Activated CD4-positive, alpha-beta T cell treated with anti-CD3 and anti-CD28 coated beads, Interleukin-2, amount 50 U/mL, for 24 hours (primary cell): ENCODE measurements at places on chromosomes 3 and 15.

- DNase-seq, result no peak
These were observed at the start of gene LRRN1 for GRCh38 chr3:3799173-3800079. LRRN1 (plus strand) TSS chr3:3799431; CDS start chr3:3844642, 45,211 bp downstream.

- DNase-seq, result no peak
These were observed 16.2 kb downstream of the ZNF148 start for GRCh38 chr3:125358923-125359322.

GRCh38 chr3:86708893-86709292, 282.1 kb downstream of the VGLL3 start:
- DNase-seq, result no peak

DNA sequence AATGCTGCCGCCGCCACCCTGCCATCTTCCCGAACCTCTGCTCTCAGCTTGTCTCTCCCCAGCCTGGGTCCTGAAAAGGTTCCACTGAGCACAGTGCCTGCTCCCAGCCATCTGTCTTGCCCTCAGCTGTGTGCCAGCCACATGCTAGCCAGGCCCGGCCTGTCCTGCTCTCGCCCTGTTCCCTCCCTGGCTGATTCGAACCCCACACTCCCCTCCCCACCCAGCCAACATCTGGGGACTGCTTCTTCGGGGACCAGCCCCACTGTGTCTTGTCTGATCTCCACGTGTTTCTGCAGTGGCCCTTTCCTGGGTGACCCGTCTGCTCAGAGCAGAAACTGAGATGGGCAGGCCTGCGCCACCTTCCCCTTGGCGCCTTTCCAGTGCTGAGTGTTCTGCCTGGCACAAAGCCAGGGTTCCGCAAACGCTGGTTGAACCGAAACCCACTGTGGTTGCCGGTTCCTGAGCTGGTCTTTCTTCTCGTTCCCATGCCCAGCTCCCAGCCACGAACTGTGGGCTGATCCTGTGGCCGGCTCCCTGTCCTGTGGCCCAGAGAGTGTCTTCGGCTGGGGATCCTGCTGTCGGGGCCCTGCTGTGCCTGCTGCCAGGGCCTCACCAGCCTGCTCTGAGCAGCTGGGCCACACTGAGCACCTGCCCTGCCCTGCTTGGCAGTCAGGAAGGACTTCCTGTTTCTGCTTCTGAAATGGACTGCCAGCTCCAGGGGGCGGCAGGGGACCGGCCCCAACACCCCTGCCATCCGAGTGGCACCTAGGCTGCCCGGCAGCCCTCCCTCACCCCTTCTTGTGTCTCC, 62.7 kb upstream of the KLF13 start:
- DNase-seq, result no peak

DNA sequence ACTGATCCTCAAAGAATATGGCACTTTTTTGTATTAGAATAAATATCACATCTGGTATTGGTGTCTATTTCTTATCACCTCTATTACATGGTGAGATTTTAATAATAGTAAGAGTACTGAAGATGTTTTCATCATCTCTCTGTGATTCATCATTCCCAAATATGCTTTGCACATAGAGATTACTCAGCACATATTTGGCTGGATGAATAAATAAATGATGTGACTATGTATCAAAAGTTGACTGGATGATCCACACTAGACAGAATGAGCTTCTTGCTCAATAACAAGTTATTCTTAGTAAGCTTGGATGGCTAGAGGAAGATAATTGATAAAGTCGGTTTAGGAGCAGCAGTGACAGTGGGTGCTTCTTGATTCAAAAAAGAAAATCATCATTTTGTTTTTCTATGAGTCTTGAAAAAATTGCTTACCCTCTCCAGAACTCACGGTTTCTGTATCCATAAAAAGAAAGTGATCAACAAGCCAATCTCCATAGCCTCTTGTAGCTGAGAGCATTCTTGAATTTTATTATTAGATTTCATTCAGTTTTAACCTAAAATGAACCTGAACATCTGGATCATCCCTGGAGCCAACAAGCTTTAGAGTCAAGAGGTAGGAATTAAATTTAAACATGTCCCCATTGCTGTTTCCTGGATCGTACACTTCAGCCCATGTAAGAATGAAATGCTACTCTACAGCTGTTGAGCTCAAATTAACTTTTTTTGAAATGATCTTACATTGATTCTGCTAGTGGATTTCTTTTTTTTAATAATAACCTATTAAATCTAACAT, 104.8 kb upstream of the OSTN start:
- DNase-seq, result no peak

DNA sequence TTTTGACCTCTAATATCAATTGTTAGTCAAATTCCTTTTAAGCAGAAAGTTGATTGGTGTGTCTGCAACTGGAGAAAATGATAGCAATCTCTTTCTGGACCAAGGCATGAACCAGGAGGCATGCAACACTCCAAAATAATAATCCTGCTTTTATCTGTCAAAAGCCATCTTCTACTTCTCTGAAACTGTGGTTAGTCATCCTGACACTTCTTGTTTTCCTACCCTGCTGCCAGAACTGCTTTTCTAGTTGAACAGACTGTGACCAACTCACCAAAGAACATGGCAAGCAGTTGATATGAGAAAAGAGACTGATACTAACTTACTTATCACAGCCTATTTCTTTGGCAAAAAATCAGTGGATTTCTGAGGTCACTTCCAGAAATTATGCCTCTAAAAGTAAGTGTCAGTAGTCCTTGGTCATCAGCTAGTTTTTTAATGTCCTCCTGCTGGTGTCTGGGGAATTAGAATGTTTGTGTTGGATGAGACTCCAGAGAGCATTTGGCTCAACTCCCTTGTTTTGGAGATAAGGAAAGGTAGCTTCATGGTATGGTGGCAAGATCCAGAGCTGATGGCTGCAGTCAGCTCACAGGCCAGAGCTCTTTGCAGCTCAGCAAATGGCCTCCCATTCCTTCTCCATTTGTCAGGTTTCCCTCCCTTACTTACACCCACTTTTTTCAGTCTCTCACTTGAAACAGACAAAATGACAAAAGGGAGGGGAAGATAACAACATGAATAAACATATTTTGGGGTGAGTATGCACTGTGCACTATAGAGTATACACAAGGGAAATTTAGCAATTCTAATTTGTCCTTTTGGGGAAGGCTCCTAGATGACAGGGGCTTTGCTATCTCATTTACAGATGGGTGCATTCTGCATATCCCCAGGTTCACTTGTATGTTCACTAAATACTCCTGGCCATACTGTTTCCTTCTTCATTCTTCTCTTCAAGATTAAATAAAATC, 7.0 kb downstream of the CRYGS start:
- no peak for DNase-seq

GRCh38 chr3:54760201-54760600, 167.7 kb downstream of the LRTM1 start:
- no peak for DNase-seq

DNA sequence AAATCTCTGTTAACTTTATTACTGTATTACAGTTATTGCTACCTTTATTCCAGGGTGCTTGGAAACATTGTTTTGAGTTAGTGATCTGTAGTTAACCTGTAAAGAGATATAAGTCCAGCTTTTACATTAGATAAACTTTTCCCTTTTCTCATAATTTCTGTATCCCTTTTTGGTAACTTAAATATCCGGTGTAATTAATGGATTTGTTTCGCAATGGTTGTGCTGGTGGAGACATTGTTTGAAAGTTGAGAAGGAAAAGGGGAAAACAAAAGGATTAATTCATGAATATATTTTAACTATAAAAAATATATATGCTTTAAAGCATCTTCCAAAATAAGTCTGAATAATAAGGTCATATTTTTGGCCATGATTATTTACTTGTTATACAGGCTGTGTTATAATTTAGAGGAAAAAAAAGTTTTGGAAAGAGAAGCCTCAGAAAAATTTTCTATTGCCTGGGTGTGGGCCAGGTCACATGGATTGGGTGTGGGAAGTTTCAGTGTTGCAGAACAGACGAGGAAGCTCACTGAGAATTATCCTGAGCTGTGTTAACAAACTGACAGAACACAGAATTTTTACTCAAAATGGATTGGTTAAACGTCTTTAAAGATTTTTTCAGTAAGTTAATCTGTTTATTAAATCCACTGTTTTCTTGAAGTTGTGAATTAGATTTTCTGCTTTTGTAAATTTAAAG, 27.7 kb upstream of the IL20RB start:
- no peak for DNase-seq

DNA sequence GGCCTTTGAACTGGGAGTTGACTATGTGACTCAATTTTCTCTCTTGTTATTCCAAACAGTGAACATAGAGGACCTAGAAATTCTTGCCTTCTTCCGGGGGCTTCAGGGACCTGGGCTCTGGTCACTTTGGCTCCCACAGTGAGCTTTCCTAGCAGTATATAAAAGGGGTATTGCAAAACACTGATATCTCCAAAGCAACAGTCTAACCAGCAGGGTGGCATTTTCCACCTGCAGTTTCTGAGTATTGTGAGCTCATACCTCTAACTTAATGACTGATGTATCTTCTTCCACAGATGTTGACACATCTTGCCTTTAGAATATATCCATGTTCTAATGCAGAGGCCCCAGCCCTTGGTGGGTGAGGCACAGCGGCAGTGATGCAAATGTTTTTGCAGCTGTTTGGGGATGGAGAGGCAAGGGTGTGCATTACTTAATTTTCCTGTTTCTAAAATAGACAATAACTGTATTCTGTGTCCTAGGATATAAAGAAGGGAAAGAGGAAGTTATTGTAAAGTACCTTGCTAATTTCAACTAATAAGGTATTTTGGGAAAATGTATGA, 45.7 kb upstream of the ADGRG7 start:
- DNase-seq, result no peak

GRCh38 chr3:60935709-60936108, 315.5 kb downstream of the FHIT start:
- DNase-seq, result no peak

- no peak for DNase-seq
These were observed 21.4 kb downstream of the FAH start for GRCh38 chr15:80174017-80174746.

DNA sequence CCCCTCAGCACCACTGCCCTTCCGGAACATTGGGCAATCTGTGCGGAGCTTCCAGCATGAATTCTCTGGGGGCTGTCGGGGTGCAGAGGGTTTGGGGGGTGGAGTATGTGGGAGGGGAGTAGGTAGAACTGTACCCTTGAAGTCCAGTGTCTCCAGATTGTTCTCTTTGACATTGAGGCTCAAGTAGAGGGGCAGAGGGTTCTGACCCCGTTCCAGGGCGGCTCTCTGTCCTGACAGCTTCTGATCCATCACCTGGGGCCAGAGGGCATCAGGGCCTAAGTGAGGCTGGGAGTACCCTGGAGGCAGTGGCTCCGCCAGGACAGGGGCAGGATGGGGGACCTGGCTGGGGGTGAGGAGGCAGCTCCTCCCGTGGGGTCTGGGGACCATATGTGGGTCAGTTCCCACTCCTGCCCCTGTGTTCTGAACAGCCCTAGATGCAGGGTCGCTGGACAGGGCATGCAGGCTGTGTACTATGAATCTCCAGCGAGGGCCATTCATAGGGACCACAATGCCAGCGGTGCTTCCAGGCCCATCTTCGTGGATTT, 22.1 kb downstream of the PLA2G4D start:
- no peak for DNase-seq

GRCh38 chr3:14915636-14916222, 31.7 kb upstream of the NR2C2 start:
- DNase-seq, result no peak

DNA sequence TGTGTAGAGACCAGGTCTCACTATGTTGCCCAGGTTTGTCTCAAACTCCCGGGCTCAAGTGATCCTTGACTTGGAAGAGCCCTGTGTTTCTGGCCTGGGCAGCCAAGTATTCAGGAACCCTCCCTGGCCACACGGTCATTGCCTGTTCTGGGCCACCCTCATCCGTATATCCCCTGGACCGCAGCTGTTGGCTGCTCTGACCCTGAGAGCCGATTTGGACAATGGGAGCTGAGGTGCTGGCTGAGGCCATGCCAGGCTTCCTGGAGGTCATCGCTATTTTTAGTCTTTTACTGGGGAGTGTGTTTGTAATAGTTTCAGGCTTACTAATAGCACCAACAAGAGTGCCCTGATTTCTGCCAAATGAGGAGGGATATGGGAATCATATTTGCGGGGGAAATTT, 60.7 kb downstream of the ADAMTS7 start:
- DNase-seq, result no peak

GRCh38 chr3:38521391-38521987, 25.3 kb downstream of the EXOG start:
- peak; percentile 13 for DNase-seq

DNA sequence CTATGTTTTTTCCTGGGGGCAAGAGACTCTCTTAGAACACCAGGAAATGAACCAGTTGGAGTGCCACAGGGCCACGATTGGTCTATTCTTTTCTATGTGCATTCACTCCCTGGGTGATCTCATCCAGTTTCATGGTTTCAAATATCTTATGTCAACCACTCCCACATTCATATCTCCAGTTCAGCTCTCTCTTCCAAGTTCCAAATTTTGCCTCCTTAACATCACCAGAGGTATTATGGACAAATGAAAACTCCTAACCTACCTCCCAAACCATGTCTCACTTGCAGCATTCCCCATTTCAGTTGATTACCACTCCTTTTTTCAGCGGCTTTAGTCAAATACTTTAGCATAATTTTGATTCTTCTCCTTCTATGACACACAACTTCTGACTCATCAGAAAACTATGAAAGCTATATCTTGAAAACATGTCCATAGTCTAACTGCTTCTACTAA, 203.1 kb upstream of the SEMA6D start:
- DNase-seq, result no peak

DNA sequence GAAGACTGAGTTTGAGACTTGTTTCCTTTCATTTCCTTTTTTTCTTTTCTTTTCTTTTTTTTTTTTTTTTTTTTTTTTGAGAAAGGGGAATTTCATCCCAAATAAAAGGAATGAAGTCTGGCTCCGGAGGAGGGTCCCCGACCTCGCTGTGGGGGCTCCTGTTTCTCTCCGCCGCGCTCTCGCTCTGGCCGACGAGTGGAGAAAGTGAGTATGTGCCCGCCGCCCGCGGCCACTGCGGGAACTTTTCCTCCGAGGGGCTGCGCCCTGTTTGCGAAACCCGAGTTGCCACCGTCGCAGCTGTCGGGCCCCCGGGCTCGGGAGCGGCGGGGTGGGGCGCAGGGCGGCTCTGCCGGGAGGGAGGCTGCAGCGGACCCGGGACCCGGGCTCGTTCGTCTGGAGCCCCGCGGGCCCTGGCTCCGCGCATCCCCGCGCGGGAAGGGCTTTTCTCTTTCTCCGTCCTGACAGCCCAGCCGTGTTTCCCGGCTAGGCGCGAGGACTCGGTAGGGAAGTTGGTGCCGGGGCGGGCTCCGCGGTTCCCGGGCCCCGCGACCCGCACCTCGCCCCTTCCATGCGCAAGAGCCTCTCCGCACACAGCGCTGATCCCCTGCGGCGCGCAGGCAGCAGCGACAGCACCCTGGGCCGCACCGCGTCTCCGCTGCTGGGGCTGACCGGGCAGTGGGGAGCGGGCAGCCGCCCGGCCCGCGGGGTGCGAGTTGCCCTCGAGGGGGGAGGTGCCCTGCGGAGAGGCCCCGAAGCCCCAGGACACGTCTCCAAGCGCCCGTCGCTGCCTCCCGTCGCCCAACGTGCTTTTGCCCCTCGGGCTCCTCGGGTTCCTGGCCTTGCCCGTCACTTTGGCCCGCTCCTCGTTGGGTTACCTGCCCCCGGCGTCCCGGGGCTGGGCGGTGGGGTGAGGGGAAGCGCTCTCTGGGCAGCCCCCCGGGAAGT, 1.4 kb downstream of the IGF1R start:
- DNase-seq, result peak; percentile 20
